ENCODE measurements at places on chromosomes 4 and X.

- no peak for DNase-seq
These were observed 35.7 kb upstream of the GABRQ start for GRCh38 chrX:152601848-152602616.

DNA sequence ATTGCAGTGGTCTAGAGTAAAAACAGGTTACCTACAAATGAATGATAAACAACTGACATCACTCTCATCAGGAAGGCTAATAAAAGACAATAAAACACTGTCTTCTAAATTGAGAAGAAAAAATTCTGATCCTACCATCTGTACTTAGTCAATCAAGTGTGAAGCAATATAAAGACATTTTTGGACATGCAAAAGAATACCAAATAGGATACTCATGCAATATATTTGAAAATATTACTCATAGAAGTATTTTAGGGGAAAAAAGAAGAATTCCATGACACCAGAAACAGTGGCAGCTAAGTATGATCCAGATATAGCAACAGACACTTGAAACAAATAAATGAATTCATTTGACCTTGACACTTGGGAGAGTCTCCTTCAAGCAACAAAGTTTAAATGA, 63.8 kb upstream of the FAM120C start:
- DNase-seq, result no peak

DNA sequence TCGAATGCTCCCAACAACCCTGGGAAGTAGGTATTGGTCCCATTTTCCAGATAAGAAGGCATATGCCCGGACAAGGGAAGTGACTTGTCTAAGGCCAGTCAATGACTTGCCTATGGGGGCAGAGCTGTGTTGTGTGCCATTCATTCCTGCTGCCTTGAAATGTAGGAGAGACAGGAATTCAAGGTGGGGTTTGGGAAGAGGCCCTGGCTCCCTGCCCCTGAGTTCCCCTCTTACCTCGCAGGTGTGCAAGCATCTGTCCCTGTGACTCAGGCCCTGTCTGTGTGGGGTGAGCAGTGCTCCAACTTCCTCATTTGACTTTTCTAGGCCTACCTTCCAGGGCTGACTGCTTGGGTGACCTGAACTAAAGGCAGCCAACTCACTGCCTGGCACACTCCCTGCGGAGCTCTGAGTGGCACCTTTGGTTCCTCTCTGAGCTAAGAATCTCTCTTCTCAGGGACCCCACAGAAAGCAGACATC, 5.1 kb downstream of the EFNB1 start:
- DNase-seq, result no peak

DNA sequence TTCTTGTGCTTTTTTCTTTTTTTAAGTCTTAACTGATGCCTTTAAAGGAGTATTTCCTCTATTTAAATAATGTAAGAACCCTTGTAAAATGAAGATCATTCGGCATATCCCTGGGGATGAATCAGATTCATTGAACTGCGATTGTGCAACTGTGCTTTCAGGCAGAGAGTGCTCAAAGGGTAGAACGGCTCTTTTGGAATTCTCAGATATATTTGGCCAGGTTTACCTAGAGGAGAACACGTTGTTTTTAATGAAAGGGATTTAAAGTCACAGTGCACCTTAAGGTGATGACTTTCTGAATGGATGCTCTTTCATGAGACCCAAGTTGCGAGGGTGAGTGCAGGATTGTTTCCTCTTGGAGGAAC, 51.6 kb upstream of the ELOVL6 start:
- DNase-seq, result no peak

GRCh38 chrX:107826238-107827029, 768 bp downstream of the MID2 start:
- DNase-seq, result peak; percentile 24

DNA sequence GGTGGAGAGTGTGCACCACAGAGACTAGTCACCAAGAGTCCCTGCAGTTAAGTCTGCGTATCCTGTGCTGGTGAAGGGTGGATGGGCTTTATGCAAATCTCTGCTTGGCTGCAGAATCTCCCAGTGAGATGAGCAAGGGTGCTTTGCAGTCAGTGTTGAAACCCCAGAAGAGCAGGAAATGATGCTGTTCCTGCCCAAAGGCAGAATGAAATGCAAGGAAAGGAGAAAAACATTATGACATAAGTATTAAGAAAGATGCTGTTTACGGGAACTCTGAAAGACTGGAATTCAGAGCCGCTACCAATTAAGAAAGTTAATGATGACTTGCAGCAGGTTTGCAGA, 25.4 kb upstream of the ACSL1 start:
- no peak for DNase-seq

GRCh38 chrX:20433388-20433775, 166.7 kb upstream of the RPS6KA3 start:
- no peak for DNase-seq

DNA sequence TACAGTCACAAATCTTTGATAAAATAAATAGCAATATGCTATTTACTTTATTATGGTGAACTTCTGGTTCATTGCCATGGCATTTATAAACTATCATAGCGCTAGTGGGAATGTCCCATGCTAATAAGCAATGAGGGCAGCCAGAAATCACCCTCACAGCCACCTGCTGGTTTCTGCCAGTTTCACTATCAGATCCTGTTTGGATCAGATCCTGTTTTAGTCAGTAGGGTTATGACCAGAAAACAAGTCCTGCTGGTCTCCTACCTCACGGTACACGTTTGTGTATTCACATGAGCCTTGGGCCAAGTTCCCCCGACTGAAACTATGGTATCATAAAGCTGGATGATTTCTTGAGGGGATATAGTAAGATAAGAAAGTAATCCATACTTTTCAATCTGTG, 17.7 kb downstream of the FOXR2 start:
- no peak for DNase-seq

DNA sequence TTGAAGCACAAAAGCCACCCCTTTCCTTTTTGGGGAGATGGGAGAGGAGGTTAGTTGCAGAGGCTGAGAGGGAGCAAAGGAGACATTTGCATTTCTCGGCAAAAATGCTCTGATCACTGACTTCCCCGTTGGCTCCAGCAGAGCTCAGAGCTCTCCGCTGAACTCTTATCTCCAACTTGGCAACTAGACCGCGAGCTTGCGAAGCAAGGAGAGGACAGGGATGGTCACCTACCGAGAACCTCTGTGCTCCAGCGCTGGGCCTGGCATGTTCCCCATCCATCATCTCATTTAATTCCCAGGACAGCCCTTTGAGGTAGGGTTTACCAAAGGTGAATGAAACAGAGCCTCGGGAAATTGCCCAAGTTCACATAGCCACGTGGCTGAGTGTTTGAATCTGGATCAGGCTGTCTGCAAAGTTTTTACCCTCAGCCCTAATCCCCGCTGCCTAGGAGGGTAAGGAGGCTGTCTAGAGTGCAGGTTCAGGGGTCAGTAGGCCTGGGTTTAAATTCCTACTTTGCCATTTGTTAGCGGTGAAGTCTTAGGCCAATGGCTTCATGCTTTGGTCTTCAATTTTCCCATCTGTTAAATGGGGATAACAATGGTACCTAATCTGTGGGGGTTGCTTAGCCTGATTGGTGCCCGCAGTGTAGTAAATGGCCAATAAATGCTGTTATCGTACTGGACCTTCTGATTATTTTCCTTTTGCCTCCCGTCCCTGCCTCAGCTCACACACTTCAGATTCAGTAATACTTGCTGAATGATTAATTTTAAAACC, 3.8 kb upstream of the CITED1 start:
- no peak for DNase-seq

GRCh38 chr4:149269835-149270234, 545.8 kb downstream of the IQCM start:
- no peak for DNase-seq
